ENCODE measurements at places on chromosomes 13 and 19.
A peak's percentile ranks its signal among the peaks of the same experiment; 100 is the strongest.

- no peak for DNase-seq
Observed at GRCh38 chr13:27636589-27637288, 15.0 kb downstream of the POLR1D start.

GRCh38 chr19:19402656-19403372 lies 2.7 kb upstream of the GATAD2A start:
- no peak for DNase-seq

DNA sequence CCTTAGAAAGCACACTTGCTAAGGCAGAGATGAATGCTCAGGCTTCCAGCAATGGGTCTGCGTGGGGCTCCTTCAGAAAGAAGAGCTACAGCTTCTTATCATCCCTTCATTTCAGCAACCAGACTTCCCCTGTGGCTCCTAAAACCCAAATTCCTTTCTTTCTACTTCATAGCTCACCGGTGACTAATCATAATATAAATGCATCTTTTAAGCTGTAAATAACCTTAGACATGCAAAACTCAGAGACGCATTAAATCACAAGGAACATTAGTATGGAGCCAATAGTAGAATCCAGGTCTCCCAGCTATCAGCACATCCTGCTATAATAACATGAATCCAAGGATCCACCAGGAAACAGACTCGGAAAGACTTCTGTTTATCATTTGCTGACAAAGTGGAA lies 375.6 kb downstream of the COG6 start:
- DNase-seq, result no peak

- DNase-seq, result no peak
Observed at GRCh38 chr13:96851856-96852445, 142.3 kb downstream of the OXGR1 start.

DNA sequence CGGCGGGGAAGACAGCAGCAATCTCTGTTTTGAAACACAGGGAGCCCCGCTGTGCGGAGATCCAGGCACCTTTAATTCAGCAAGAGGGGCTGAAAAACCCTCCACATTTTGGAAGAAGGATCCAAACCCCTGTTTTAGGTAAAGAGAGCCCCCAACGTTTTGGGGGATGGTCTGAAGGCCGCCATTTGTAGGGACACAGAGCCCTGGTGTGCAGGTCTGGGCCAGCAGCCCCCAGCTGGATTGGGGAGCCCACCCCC lies 3.5 kb upstream of the HOOK2 start:
- no peak for DNase-seq

DNA sequence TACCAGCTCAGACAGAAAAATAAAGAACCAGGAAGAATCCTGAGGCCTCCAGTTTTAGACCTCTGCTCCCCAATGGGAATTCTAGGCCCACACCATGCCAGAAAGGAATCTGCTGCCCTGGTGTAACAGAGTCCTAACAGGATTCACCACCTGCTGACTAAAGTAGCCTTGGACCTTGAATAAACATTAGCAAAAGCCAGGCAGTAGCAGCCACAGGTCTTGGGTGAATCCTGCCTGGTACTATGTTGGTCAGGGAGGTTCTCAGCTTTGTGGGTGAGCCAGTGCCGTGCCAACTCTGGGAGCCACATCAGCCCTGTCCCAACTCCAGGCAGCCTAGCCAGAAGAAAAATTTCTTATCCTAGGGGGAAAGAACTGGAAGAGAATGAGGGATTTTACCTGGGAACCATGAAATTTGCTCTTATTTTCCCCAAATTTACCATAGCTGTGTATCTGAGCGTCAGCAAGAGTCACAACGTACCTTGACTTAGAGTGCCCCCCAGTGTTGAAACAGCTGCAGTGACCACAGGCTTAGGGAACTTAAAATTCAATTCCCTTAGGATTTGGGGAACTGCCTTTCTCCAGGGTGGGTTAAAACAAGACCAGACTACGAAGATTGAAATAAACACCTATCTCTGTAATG lies 1895.6 kb upstream of the PRR20A start:
- peak; percentile 8 for DNase-seq

DNA sequence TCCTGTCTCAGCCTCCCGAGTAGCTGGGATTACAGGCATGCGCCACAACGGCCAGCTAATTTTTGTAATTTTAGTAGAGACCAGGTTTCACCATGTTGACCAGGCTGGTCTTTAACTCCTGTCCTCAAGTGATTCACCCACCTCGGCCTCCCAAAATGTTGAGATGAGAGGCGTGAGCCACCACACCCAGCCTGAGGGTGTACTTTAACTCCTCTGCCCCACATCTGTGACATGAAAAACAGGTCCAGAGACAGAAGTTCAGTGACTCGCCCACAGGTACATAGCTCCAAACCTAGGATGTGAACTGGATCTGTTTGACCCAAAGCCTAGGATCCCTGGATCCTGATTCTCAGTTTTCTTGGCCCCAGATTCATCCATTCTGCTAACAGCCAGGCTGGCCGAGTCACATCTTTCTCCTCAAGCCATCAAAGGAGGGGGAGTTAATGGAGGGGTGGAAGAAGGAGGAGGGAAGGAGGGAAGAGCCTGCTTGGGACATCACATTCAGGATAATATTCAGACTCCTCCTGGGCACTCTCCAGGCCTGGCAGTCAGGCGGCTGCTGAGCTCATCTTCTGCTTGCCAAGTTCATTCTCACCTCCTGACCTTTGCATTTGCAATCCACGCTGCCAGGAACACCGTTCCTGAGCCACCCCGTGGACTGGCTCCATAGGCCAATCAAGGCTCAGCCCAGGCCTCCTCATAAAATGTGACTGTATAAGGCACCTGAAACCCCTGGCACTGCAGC lies 3.1 kb downstream of the SPC24 start:
- DNase-seq, result no peak

DNA sequence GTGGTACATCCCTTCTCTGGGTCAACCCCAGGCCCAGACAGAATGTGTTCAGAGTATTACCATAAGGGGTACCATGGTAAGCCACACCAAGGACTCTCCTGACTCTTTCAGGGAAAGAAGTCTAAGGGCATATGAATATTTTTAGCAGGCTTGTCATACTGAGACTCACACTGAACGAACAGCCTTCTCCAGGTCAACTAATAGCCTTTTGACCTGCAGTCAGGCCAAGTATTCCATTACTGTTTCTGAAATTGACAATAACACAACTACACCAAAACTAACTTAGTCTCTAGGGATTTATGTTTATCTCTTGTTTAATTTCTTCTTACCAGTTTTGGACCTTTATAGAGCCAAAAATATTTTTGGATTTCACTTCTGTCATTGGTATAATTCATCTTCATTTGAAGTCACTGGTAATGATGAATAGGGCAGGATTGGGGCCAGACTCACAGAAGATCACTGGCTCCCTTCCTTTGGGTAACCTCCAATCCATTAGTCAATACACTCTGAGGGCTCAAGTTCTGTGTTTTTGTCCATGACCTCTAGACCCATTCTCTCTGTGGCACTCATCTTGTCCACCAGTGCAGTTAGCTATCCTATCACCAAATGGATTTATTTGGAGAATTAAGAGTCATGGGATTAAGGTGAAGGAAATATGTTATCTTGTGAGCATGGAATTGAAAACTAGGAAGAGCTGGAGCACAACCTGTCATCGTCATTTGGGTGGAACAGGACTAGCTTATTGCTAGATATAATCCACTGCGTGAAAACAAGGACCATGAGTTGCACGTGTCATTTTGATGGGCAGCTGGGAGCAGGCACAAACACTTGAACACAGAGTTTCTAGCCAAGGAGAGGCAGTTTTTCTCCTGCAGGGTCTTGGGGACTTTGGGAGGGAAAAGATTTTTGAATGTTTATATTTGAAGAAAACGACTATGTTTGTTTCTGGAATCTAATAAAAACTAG lies 313.3 kb downstream of the DCLK1 start:
- no peak for DNase-seq

Measured in NCI-H187 (cell line).